Ecto neural progenitor cell (in vitro differentiated cells): ENCODE measurements at places on chromosomes 16 and 17.

GRCh38 chr17:35804658-35805192 is 4.6 kb upstream of the TAF15 start:
- DNase-seq: peak; percentile 70

DNA sequence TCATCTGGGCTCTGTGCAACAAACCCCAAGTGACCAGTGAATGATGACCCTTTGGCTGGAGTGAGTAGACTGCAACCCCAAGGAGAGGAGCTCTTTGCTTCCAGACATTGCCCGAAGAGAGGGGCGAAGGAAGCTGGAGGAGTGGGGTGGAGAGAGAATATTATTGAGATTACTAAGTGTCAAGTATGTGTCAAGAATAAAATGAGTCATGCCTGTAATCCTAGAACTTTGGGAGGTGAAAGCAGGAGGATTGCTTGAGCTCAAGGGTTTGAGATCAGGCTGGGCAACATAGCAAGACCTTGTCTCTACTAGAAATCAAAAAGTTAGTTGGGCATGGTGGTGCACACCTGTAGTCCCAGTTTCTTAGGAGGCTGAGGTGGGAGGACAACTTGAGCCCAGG is 142.0 kb upstream of the CCL2 start:
- peak; percentile 23 for DNase-seq

GRCh38 chr16:29975811-29976511 is 2.3 kb downstream of the TAOK2 start:
- DNase-seq: peak; percentile 48

DNA sequence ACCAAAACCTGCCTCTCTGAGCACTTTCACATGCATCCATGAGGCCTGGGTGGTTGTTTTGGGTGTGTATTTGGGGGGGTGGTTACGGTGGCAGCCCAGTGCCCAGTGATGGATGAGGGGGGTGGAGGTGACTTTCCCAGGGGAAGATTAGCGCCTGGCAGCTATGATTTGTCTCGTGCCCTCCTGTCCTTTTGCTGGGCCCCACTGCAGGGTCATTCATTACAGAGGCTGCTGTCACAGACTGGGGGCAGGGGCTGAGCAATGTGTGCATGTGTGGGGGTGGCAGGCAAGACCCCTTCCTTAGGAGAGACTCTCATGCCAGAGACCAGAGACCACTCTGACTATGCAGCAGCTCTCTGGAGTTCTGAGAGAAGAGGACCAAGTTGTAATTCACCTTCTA is 93.7 kb downstream of the MRM1 start:
- DNase-seq: no peak

DNA sequence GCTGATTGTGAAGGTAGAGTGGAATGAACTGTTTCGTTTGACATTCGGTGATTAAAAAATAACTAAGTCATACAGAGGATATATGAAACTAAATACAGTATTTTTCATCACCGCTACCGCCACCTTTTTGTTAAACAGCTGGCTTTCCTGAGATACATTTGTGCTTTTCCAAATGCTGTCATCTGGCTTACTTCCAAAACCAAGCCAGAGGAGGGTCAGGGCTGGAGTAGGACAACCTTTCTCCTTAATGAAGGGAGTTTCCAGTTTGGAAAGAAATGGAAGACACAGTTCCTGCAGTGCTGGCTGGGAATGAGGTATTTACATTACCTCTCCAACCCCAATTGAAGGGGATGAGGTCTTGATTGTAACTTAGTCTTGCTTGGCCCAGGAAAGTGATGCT is 3.2 kb downstream of the TNRC6C start:
- DNase-seq: no peak

DNA sequence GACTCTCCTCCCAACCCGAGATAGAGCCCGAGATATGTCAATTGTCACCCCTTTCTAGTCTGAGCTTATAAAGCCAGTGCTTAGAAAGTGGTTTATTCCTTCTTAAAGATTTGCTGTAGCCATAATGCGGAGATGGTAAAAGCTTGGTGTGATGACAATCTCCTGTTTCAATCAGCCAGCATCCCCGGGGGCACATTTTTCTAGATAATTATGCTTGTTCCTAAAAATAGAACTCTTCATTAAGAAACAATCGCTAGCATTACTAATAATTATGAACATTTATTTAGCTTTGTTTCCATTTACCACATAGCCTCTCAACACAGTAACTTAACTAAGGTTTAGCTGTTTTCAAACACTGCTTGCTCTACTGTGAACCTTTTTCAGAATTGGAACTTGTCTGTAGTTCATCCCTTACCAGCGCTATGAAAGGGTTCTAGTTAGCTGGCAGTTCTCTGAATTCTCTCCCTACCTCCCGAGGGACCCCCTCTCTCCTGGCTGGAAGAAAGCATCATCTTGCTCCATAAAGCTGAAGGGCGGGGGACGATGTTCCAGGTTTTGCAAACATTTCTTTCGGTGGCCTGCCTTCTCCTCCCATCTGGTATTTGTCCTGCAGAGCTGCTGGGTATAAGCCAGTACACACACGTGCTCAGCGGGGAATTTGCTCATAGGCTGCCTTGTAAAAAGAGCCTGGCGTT is 922 bp upstream of the MRPL58 start:
- no peak for DNase-seq

- no peak for DNase-seq
Measured at GRCh38 chr16:64534180-64534780, 587.6 kb downstream of the CDH11 start.

- no peak for DNase-seq
Measured at GRCh38 chr17:77772899-77773358, 185.6 kb upstream of the TNRC6C start.

DNA sequence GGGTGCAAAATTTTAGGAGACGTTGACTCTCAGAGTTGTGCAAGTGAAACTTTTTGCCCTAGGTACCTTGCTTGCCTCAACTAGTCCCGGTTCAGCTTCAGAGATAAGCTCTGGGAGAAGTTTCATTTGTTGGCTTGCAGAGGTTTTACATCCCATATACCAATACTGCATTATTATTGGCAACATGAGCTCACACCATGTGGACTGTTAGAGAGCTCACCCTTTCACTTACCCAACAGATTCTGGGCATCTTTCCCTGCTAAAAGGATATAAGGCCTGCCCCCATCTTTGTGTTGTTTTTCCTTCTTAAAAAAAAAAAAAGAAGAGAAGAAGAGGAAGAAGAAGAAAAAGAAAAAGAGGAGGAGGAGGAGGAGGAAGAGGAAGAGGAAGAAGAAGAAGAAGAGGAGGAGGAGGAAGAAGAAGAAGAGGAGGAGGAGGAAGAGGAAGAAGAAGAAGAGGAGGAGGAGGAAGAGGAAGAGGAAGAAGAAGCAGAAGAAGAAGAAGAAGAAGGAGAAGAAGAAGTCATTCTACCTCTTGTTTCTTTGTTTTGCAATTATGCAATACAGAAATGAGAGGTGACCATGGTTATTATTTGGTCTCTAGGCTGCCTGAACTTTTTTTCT is 292.6 kb upstream of the IRX3 start:
- no peak for DNase-seq

DNA sequence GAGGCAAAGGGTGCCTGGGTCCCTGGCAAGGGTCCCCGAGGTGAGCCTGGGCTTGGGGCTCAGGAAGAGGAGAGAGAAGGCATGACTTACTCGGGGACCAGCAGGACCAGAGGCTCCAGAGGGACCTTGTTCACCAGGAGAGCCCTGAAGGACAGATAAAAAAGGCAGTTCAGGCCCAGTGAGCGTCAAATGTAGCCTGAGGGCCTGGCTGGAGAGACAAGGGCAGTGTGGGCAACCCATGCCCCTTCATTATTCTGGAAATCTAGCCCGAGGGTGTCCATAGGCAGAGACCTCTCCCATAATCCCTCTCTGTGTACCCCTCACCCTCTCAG is 14.1 kb downstream of the COL1A1 start:
- no peak for DNase-seq

- DNase-seq: no peak
Measured at GRCh38 chr16:57377080-57377841, 5.0 kb downstream of the CX3CL1 start.

DNA sequence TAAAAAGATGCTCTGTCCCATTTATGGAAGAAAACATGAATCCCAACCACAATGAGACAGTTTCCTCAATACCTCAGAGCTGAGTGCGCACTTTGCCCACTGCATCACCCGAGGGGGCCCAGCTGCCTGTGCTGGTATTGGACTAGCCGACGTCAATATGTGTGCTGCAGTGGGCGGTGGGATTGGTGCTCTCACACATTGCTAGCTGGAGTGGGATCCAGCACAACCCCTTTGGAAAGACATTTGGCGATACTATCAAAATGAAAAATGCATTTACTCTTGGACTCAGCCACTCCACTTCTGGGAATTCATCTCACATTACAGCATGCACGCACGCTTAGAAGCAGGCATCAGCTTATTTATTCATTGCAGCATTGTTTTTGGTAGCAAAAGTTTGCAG is 289.2 kb upstream of the FOXF1 start:
- no peak for DNase-seq

DNA sequence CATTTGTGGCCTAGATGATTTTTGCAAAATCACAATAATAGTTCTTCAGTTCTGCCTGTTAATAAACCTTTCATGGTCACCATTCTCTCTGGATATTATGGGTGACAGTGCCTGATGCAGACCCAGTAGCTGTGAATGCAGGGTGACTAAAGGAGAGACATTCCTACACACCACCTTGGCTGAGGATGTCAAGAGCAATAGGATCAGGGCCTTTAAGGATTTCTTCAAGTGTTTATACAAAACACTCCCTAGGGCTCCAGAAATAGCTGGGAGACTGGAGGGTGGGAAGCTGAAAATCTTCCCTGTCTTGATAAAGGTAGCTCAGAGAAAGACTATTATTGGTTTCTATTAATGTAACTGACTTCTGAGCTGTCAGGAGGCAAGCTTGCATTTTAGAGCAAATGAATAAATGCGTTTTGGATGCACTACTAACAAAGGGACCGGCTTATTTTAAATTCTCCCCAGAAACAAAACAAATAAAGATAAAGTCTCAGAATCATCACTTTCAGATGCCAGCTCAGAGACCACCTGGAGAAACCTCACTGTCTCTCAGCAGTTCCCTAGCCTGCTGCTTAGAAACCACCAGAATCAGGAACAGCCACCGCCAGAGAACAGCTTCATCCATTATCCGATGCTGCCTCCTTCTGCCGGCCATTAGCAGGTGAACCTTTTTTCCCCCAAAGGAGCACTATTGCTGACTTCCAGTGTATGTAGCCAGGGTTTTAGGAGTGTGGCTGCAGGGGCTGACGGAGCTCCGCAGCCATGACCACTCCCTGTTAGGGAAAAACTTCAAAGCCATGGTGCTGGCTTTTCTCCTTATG is 171.4 kb upstream of the DYNLRB2 start:
- DNase-seq: peak; percentile 75

- DNase-seq: peak; percentile 76
Measured at GRCh38 chr16:72021043-72021442, 12.5 kb downstream of the DHODH start.
